ENCODE measurements at places on chromosomes 1 and 21.

DNA sequence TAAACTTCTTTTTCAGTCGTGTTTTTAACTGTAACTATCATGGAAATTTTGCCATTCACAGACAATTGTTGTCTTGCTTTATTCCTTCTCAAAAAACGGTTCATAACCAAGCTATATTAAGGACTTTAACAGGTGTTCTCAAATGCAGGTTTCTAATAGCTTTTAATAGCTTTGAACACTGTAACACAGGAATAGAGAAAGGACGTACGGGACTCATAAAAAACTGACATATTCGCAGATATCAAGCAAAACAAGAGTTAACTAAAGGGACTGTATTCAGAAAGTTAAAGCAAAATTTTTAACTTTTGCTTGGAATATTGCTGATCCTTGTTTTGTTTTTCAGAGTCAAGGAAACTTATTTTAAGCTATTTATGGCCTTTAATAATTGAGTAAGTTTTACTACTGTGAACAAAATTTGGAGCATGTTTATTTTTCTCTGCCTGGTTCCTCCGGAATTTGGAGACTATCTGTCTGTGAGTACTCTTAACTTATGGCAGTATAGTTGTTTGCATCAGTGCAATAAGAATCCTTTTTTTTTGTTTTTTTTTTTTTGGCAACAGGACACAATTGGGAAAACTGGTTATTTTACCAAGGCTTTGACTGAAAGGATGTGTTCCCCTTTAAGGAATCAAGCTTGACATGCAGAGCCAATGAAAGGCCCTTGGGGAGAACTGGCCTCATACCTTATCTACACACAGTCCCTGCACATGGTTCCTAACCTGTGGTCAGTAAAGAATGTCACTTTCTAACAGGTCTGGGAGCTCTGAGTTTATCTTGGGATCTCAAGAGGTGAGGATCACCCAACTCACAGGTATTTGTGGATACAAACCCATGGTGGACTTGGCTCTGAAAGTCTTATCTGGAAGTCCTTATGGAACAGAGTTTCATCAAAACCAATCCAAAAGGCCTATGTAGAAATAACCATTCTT is 5.8 kb upstream of the CD46 start:
- DNase-seq, result no peak

- no peak for DNase-seq
Measured at GRCh38 chr1:83717785-83718184, 281.1 kb downstream of the TTLL7 start.

GRCh38 chr1:8571200-8571984 is 246.0 kb downstream of the RERE start:
- no peak for DNase-seq

DNA sequence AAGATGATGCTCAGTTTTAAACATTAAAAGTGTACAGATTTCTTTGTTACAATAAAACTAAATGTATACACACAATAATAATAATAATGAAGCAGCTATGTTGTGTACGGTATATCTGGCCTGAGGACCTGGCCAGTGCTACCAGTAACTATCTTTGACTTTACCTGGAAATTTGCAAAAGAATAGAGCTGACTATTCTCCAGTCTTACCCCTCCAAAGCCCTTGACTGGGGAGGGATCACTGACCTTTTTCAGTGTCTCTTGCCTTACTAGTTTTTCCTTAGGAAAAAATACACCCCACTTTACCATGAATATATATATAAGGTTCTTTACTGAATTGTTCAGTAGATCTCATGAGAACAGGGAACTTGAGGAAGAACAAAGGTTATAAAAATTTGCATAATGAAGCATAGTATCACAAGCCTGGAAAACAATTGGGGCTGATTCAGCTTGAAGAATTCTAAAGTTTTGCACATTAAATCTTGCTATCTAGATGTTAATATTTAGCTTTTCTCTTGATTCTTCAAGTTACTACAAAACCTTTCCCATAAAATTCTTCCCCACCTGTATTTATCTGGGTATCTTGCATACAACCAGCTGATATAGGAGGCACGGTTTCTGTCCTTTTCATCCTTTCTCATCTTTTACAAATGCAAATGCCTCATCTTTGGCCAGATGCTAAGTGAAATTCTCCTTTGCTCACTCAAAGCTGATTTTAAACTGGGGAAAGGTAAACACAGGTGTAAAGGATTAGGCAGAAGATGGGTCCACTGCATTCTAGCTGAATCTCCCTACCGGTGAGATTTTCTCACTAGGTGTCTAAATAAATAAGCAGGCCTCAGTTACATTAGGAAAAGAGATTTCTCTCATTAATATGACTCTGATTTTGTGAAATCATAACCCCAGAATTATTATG is 25.0 kb upstream of the SLAMF1 start:
- no peak for DNase-seq

- no peak for DNase-seq
Measured at GRCh38 chr1:89725011-89725370, 92.1 kb downstream of the LRRC8C start.

DNA sequence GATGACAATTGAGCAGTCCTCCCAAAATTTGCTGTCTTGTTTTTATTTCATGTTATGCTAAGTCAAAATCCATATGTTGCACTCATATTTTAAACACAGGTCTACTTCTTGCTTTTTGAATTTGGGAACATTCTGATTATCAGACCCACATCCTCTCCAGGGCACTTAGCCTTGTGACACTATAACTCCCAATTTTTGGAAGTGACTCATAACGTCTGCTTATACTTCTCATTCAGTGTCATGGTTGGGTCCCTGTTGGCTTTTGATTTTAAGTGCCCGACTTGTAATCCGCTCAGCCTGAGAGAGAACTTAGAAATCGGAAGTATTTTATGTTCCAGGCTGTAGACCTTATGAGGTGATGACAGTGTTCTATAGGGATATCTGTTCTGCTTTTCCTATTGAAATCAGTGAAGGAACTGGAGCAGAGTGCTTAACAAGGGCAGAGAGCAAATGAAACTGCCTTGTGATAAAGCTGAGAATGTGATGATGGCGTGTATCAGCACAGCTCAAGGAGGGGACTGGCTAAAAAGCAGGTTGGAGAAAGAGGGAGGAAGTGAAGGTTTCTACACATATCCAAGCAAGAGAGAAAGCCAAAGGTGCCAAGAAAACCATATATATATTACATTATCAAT is 136.0 kb downstream of the HLX start:
- DNase-seq, result no peak

DNA sequence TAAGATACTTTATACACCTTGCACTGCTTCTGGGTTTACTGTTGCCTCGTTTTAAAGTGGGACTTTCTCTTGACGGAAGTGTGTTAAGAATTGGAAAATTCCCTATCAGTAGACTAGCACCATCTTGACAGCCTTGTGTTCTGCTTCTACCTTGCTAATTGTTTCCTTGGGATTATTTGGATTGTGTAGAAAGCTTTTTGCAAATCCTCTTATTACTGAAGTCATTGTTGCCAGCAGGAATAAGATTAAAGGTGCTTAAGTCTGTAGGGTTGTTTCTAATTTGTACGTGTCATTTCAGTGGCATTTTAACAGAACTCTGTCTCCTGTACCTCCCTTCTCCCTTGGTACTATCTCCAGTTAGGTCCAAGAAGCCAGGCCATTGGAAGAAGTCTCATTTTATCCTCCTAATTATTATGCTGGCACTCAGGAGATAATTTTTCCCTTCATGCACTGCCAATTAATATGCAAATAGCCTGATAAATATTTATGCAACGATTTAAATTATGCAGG is 107.7 kb downstream of the POU2F1 start:
- DNase-seq, result no peak

GRCh38 chr1:114078116-114078515 is 75.6 kb downstream of the SYT6 start:
- DNase-seq, result no peak

- no peak for DNase-seq
Measured at GRCh38 chr1:228872080-228872479, 136.8 kb downstream of the RHOU start.

DNA sequence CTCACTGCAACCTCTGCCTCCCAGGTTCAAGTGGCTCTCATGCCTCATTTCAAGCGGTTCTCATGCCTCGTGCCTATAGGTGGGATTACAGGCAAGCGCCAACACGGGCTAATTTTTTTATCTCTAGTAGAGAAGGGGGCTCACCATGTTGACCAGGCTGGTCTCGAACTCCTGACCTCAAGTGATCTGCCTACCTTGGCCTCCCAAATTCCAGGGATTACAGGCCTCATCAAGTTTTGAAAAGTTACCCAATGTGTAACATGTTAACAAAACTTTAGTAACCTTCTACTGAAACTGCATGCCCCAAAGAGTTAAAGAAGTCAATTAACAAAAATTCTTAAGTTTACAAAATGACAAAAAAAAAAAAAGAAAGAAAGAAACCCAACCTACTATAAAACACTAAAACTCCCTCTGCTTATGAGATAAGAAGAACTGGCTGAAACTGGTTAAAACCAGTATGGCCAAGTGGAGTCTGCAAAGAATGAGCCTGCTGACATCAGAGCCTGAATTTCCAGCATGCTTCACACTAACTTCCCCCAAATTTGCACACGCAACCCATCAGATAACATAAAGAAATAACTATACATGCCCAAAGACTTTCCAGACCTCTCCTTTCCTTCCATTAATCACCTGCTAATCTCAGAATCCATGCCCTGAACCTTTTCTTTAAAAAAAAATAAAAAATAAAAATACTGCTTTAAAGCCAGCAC is 25.5 kb upstream of the PSMG1 start:
- no peak for DNase-seq

DNA sequence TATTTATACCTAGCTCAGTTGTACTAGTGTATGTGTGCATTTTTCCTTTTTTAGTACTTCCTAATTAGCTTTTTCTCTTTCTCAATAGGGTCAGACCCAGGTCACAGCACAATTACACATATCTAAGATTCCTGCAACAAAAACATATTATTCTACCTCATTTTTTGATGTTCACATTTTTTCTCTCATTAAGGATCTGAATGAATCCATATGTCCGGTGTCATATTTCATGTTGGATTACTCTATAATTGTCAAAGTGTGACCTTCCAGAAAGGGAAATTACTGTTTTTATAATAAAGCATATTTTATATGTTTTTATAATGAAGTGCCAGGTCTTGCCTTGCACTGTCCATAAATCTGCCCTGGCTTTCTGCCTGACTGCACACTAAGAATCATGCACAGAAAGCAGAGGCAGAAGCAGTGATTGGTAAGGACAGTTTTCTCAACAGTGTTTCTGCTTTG is 143.7 kb downstream of the KCNT2 start:
- DNase-seq, result peak; percentile 12

- no peak for DNase-seq
Measured at GRCh38 chr21:18153063-18153462, 91.6 kb upstream of the CHODL start.

- no peak for DNase-seq
Measured at GRCh38 chr1:171784784-171785183, 3.3 kb downstream of the METTL13 start.

DNA sequence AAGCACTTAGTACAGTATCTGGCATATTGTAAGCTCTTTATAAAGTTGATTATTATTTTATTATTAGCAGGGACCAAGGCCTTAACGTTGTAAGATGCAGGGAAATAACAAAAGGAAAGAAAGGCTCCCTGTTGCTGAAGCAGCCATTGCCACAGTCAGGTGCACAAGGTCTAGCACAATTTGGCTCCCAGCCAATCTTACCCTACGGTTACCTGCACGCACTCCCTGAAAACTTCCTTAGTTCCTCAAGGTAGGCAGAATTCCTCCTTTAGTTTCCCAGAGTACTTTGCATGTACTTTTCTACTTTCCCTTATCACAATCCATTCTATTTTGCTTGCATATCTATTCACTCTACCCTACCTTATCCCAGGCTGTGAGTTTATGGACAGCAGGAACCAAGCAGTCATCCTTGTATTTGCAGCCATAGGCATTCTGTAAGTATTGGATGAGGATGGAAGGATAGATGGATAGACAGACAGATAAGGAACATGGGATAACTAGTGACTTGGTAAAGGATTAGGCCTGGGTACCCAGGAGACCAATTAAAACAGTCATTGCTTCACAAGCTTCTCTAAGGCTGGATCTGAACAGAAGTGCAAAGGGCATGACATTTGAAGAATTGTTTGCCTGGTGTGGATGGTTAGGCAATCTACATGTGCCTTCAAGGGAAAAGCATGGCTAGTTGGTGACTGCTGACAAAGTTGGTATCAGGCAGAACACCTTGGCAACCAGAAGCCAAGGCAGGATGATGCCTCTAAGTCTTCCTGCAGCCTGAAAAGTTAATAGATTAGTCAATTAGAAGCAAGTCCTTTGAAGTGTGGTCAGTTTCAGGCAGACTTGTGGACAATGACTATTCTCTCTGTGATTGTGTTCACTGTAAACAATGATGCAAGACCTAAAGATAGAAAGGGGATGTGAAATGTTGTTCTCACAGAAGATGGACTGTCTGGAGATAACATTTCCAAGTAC is 20.8 kb upstream of the JAK1 start:
- DNase-seq, result no peak

DNA sequence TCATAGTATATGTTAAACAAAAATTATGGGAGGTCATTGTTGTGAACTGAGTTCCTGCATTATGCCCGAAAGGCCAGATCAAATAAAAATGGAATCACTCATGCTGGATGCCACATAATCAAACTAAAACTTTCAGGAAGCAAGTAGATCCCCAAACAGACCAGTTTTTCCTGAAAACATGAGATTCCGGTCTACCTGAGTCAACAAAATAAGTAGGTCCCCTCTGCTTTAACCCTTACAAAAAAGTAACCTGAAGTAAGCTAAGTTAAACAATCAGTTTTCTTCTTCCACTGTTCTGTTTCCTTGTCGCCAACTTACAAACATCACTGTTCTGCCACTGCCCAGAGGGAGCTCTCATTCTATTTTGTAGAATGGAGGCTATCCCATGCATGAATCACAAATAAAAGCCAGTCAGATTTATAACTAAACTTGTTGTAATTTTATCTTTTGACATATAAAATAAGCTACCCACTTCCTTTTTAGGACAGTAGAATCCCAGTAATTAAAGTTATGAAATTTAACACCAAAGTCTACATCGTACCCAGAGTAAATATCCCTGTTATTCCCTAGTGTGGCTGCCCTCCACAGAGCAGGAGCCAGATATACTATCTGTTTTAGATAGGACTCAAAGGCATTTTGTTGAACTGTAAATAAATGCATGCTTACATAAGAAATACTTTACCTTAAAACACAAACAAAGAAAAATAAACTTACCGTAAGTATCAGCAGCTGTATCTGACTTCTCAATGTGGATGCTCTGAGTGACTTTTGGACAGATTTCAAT is 149.4 kb downstream of the TIAM1 start:
- DNase-seq, result no peak

DNA sequence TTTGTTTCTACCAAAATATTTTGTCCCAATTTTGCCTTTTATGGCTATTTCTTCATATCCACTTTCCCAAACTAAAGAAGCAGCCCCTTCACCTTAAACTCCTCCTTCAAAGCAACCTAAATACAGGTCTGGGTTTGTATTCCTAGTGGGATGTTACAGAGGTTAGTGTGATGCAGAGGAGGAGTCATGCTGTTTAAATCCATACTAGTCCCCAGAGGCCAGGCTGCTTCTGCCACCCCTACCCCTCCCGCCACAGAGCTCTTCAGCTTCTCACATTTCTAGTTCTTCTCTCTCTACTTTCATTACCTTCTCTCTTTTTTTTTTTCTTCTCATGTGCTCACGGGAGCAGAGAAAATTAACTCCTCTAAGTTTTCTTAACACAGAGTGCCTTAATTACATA is 29.3 kb downstream of the SELL start:
- peak; percentile 6 for DNase-seq

GRCh38 chr21:33828577-33828976 is 87.0 kb downstream of the ATP5PO start:
- DNase-seq, result no peak

Data from nephron progenitor cell (in vitro differentiated cells).